ENCODE measurements at places on chromosomes 3 and 15. TPM values are rescaled to one million over a fixed set of nuclear protein-coding genes. Genes with fewer than 3 reads are reported as not detected.

Gene ACTC1
- not detected for total RNA-seq

Gene C3orf52
- 3.3 TPM for total RNA-seq

Gene DGKG
- total RNA-seq, result 0.18 TPM

Gene GASK1A
- 0.11 TPM for total RNA-seq

Gene RTP3
- total RNA-seq, result not detected

Gene LOXL1
- total RNA-seq, result 1.6 TPM

Gene GNL3
- total RNA-seq, result 198 TPM

Gene LYZL4
- total RNA-seq, result not detected

Gene KNG1
- not detected for total RNA-seq

Gene PDIA5
- total RNA-seq, result 19.0 TPM

- no peak for DNase-seq
Observed at GRCh38 chr15:69341356-69341755, 42.6 kb downstream of the PAQR5 start.

- no peak for DNase-seq
Observed at GRCh38 chr15:57806003-57806402, 99.5 kb downstream of the POLR2M start.

GRCh38 chr3:28906561-28907310 lies 374.1 kb upstream of the RBMS3 start:
- DNase-seq, result no peak

DNA sequence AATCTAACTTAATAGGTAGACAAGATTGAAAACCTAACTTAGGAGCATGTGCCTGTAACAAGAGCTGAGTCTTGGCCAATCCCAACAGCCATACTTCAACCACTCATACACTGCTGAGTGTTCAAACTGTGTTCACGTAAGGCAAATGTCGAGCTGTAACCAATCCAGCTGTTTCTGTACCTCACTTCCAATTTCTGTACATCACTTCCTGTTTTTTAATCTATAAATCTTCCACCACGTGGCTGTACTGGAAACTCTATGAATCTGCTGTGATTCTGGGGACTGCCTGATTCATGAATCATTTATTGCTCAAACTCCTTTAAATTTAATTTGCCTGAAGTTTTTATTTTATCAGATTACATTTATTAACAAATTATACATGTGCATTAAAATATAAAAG lies 44.6 kb upstream of the NEDD4 start:
- peak; percentile 46 for DNase-seq

DNA sequence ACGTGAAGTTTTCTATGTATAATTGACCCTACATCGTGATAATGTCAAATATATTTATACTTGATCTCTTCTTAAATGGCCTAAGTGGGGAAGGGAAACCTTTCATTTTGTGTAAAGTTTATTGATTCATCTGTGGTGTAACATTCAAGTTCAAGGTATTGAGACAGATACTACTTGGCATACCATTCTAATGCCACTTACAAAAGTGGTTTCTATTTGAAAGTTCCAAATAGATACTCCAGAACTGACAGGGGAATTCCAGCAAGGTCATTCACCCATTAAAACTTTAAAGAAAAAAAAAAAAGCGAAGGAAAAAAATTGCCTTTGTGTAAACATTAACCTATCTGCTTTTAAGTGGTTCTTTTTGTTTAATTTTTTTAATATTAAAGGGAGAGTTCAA lies 45.3 kb upstream of the MAP3K13 start:
- DNase-seq, result no peak

DNA sequence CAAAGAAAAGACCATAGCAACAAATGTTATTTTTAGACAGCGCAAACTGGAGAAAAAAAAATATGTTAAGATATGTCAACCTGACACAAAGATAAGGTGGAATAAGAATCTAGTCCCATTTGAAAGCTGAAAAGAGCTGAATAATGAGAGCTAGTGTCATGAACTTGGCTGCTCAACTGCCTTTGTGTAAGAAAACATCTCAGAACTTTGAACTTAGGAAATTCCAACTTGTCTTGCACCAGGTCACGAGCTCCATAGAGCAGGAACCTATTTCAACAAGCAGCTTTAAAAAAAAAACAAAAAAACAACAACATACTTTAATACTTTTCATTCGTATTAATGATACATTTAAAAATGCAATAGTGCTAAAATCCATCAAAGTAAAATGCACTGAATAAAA lies 79.5 kb downstream of the ZNF280D start:
- DNase-seq, result no peak

GRCh38 chr3:39383881-39384664 lies 903 bp downstream of the SLC25A38 start:
- DNase-seq, result peak; percentile 97

DNA sequence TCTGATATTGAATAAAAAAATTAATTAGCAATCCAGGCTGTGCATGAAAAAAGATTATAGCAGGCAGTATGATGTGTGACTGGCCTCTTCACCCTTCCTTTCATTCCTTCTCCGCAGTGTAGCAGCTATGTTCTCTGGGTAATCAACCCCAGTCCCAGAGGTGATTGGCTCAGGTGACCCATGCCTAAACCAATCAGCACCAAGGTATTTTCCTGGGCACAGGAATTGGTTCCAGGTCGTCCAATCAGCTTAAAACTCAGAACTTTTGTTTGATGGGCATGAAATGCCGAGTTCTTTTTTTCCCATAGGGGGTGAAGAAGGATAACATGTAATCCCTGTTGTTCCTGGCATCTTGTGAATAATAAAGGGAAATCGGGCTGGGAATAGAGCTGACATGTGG lies 5.8 kb upstream of the BNC1 start:
- DNase-seq, result no peak

DNA sequence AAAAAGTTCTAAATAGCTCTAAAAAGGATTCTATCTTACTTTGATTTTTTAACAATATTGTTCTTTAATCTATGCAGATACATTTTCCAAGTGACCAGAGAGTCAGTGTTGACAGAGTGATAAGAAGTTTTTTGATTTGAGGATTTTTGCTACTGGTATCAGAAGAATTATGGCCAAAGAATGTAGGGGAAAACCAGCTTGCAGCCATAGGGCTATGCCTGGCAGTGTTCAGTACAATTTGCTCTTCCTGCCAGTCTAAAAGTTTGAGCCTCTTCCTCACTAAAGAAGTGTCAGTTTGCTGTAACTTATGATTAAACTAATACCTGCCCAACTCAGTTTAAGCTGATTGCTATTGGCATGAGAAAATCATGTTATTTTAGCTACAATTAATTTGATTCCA lies 35.3 kb upstream of the FSIP1 start:
- no peak for DNase-seq

- DNase-seq, result peak; percentile 99
Observed at GRCh38 chr15:74545776-74546656, 5.0 kb downstream of the ARID3B start.

- DNase-seq, result no peak
Observed at GRCh38 chr3:56133423-56133822, 334.8 kb downstream of the ERC2 start.

GRCh38 chr3:13004376-13004775 lies 68.9 kb downstream of the IQSEC1 start:
- DNase-seq, result no peak

DNA sequence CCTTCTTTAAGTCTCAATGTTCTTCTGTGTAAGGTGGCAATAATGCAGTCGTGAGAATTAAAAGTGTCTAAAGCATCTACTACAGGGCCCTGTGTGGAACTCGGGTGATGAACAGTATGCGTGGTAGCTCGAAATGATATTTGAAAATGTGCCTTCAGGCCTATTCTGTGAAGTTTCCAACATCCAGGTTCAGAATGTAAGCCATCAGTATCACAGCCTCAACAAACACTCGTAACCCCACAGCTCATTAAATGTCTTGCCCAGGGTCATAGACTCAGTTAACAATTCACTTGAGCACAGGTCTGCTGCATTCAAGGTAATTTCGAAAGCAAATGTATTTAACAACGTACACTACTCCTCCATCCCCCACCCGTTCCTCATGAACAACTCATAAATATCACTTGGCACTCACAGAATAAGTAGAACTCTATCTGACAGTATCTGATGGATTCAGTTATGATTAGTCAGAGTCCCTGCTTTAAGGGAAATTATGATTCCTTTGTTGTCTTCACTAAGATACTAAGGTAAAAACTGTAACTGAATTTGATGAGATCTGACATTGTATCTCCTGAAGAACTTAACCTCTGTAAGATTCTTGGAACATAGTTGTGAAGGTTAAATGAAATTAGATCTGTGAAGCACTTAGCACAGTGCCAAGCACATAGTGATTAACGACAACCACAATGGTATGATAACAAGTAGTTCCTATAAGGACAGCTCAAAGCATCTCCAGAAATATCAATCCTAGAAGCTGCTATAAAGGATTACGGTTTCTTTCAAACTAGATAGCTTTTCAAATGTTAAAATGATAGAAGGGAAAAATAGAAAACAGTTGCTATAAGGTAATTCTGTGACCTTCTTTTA lies 642.3 kb downstream of the TBL1XR1 start:
- no peak for DNase-seq

- no peak for DNase-seq
Observed at GRCh38 chr15:83115831-83116565, 8.6 kb downstream of the TM6SF1 start.

DNA sequence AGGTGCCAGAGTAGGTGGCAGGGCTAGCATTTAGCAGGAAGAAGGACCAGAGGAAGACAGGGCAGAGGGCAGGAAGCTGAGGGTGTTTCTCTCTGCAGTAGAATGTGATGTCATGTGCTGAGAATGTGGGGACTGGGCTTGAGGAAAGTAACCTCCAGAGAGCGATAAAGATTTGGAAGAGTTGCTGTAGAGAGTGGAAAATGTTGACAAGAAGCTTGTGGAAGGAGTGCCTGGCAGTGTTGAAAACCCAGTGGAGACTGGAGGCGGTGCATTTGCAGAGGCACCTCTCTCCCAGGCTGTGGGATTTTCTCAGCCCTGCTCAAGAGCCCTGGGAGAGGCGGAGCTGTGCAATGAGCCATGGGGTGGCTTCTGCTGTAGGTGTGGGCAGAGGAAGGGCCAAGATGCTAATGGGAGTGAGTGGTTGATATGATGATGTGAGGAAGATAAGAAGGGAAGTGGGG lies 54.8 kb downstream of the MESD start:
- DNase-seq, result no peak

DNA sequence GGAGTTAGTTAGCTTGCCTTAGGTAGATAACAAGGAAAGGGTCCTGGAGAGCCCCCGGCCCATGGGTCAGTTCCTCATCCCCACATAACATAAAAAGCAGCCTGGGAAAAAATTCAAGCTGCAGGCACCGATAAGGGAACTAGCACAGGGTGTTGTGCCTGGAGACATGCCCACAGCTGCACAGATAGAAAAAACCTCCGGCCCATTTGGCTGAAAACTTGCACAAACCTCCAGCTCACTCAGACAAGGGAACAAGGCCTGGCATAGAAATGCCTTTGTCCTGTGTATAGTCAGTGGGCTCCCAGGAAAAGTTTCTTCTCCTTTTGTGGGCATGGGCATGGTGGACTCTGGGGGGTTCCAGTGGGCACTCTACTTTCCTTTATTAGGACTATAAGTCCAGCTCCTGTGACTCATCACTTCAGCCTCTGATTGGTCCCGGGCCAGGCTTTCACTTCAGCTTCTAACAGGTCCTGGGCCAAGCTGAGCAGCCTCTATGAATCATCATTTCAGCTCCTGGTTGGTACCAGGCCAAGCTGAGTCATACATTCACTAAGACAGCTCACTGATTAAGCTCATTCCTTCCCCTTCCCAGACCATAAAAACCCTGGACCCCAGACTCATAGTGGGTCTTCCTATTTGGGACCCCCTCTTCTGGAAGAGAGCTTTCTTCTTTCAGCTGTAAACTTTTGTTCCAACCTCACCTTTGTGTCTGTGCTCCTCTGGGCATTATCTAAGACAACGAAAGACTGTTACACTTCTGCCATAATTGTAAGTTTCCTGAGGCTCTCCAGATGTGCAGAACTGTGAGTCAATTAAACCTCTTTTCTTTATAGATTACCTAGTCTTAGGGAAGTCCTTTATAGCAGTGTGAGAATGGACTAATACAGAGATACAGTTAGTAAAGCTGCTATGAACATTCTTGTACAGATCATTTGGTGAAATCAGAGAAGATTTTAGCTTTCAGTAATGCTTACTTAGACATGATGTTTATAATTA lies 348.0 kb upstream of the DPPA4 start:
- no peak for DNase-seq

DNA sequence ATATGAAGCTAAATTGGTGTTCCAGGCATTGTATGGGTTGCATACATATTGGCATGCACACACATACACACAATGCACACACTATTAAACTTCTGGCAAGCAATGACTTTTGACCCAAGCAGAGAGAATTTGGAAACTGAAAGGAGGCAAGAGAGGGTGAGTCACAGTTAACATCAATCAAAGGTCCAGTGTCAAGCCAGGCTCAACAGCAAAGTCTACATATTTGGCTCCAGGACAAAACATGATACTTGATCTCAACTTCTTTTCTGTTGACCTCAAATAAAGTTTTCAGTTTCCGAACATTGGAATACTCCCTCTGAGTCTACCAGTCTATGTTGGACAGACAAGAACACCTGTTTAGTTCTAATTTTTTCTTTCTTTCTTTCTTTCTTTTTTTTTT lies 28.3 kb downstream of the IL12A start:
- no peak for DNase-seq

DNA sequence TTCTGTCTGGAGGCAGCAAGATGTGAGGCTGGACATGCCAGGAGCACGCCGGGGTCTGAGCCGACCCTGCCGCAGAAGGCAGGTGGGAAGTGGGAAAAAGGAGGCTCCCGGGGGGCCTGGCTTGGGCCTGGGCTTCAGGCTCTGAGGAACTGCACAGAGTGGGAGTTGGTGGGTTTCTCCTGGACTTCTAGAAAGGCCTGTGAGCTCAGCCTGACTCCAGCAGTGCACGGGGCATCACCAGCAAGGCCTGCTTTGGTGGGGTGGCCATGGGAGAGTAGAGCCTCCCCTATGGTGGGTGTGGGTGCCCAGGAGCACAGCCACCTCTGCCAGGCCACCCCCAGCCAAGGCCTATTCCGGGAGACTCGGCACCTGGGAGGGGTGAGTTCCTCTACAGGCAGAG lies 18.1 kb upstream of the SLC41A3 start:
- no peak for DNase-seq

DNA sequence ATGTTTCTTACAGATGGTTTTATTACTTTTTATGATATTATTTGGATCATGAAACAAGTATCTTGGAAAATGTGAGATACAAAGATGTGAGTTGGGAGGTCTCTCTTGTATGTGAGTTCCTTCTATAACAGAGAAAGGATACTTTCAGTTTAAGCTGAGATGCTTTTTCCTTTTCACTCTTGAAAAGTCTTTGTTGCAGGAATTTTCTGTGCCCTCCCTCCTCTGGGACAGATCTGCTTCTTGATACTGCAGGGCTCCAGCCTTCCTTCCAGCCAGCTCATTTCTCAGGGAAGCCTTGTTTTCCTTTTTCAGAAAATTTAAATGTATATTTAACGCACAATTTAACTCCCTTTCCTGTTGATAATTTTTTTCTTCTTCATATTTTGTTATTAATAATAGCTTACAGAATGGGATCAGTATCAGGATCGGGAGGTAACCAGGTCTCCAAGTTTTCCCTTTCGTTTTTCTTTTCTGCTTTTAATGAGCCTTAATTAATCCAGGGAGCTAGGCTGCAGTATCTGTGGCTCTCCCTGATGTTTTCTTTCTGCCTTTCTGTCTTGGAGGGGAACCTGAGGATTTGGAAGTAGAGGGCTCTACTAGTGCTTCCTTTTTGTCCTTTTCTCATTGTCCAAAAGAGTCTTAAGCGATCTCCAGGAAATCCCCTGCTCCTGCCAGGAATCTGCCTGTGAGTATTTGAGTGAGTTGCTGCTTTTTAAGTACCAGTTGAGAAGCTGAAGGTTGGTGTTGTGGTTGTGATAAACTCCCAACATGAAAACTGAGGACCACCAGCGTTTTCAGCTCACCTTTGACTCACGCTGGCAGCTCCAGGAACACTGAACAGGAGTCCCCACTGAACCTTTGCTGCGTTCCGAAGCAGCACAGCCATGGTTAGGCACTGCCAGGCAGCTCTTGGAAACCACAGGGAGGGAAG lies 105.7 kb downstream of the IGF1R start:
- no peak for DNase-seq

- no peak for DNase-seq
Observed at GRCh38 chr3:98514948-98515347, 7.8 kb downstream of the CLDND1 start.

All from activated CD8-positive, alpha-beta T cell treated with anti-CD3 and anti-CD28 coated beads for 36 hours (primary cell).